NCI-H1105 (cell line): ENCODE measurements at places on chromosomes 12 and 14.

- no peak for DNase-seq
Measured at GRCh38 chr12:63056649-63057048, 94.4 kb downstream of the AVPR1A start.

GRCh38 chr12:81757731-81758365, 1.3 kb downstream of the PPFIA2 start:
- no peak for DNase-seq

DNA sequence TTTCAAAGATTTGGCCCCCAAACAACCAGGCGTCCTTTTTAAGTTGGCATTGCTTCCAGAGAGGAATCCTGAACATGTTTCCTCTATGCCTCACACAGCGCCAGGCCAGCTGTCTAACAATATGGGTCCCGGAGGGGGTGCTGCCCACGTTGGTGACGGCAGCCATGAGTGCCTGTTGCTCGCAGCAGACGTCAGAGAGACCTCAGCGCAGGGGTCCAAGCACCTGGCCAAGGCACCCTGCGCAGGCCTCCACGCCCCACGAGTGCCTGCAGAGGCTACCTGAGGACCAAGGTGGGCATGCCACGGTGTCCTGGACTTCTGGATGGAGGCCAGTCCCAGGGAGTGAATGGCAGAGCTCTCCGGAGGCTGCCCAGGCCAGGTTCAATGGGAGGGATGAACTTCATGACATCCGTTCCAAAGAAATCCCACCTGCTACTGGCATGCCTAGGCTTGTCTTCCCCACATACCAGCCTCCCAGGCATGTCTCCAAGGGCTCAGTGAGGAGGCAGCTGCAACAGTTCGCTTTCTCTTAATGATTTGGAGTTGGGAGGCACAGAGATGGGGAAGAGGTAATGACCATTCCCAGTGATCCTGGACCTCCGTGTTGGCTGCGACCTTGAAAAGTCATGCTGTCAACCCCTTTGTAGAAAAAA, 11.6 kb upstream of the FOXN3 start:
- peak; percentile 92 for DNase-seq

- DNase-seq: no peak
Measured at GRCh38 chr14:61822458-61822857, 60.2 kb downstream of the SNAPC1 start.

- no peak for DNase-seq
Measured at GRCh38 chr14:72758420-72758819, 135.5 kb downstream of the DPF3 start.

DNA sequence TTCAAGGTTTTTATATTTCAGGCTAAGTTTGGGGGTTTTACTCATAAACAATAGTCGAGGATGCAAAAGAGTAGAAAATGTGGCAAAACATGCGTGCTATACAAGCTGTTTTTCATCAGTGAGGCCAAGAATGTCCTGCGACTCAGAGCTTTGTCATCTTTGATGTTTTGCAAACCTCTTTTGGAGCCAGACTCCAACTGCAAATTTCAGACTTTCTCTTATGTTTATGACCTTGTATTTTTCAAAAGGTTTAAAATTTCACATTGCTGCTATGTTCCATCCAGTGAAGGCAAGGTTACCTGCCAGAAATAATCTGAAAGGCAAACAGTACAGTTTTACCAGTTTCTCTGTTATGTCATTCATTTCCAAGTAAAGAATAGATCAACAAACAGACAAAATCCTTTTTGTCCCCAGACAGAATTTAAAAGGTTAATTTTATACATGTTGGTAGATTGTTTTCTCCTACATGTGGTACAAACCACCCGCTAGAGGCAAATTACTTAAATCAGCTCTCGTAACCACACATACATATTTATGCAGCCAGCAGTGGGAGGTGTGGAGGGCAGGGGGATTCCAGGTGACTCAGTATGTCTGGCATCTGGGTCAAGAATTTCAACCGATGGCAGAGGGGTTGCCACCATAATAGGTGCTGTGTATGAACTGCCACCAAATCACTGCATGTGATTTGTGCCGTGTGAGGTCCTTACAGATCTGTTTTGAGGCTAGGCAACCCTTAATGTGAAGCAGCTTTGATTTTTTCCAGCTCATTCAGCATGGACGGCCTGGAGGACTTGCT, 119.8 kb upstream of the CPM start:
- DNase-seq: no peak

- DNase-seq: peak; percentile 88
Measured at GRCh38 chr14:56181681-56182085, 63.5 kb downstream of the PELI2 start.

DNA sequence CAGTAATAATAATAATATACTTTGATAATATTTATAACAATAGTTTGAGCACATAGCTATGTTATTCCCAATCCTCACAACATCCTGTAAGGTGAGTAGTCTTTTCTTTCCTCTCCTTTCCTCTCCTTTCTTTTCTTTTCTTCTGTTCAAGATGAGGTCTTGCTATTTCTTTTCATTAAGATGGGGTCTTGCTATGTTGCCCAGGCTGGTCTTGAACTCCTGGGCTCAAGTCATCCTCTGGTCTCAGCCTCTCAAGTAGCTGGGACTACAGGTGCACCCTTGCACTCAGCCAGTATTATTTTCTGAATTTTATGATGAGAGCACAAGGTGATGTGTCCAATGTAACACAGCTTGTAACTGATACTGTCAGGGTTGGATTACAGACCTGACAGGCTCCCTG, 134.6 kb downstream of the OTOGL start:
- DNase-seq: no peak

- DNase-seq: no peak
Measured at GRCh38 chr14:75090353-75090752, 20.9 kb downstream of the ZC2HC1C start.

GRCh38 chr14:106843951-106844483, 1317.6 kb downstream of the TMEM121 start:
- DNase-seq: no peak

GRCh38 chr12:78209846-78210505, 379.3 kb downstream of the NAV3 start:
- peak; percentile 72 for DNase-seq

DNA sequence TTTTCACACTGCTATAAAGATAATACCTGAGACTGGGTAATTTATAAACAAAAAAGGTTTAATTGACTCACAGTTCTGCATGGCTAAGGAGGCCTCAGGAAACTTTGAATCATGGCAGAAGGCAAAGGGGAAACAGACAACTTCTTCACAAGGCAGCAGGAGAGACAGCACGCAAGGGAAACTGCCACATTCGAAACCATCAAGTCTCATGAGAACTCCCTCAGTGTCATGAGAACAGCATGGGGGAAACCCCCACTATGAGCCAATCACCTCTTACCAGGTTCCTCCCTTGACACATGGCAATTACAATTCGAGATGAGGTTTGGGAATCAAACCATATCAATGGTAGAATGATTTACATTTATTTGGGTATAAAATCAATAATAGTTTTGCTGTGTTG, 558.5 kb downstream of the TMTC2 start:
- no peak for DNase-seq

- DNase-seq: peak; percentile 10
Measured at GRCh38 chr14:102949801-102950451, 27.5 kb downstream of the AMN start.

DNA sequence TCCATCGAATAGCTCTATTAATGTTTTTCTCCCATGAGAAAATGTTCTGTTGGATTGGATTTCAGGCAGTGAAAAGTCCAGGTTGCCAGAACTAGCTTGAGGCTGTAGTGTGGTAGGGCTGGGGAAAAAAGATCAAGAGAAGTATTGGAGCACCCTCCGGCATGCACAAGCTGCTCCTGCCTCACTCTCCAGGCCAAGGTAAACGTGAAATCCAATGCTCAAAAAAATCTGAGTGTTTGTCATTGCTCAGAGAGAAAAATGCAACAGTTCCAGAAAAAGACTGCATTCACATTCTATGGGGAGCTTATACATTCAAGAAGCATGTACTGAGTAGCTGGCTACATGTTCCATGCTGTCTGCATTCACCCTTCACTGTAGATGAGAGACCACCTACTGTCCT, 680.9 kb upstream of the TBX3 start:
- DNase-seq: no peak

GRCh38 chr12:79071498-79071897, 206.9 kb downstream of the SYT1 start:
- no peak for DNase-seq

DNA sequence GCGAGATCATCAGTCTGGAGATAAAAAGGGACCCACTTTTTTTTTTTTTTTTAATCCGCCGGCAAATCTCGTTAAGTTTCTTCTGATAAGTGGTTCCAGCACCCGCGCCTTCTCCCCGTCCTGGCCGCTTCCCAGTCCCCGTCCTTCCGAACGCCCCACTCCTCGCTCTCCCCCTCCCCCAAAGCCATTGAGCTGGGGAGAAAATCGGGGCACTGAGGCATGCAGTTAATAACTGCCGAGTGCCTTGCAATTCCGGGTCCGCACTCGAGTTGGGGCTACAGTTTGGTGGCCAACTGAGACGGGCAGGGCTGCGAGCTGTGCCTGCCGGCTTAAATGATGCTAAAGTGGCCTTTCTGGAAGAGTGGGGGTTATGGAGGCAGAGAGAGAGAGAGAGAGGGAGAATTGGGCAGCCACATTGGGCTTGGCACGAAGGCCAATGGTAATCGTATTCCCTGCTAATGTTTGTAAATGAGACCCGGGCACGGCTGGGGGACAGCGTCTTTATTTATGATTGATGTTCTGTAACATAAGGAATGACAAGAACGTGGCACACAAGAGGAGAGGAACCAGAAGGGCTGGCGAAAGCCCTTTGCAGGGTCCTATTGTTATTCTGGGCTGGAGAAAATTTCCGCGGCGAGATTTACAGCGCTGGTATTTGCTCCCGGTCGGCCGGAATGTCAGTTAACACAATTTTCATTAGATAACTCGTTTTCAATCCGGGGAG, 115.4 kb upstream of the MYL2 start:
- DNase-seq: peak; percentile 41
